ENCODE measurements at places on chromosomes 13 and 19.
A peak's percentile ranks its signal among the peaks of the same experiment; 100 is the strongest.

DNA sequence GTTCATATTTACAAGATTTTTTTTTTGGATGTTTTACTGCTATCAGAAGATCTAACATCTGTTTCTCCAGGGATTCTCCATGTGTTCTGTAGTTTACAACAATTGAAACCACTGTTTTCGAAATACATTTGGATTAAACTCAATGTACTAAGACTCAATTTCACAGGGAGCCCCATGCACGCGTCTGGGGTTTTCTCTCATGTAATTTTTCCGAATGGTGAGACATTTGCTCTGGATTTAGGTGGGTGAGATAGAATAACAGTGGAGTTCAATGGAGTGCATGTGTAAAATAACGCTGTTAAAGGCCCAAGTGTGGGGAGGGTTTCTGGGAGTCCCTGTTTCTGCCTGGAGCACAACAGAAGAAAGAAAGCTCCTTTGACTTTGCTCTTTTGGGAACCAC lies 330.3 kb downstream of the TSHZ3 start:
- DNase-seq, result no peak

- no peak for DNase-seq
Observed at GRCh38 chr19:11061952-11062351, 27.3 kb upstream of the LDLR start.

DNA sequence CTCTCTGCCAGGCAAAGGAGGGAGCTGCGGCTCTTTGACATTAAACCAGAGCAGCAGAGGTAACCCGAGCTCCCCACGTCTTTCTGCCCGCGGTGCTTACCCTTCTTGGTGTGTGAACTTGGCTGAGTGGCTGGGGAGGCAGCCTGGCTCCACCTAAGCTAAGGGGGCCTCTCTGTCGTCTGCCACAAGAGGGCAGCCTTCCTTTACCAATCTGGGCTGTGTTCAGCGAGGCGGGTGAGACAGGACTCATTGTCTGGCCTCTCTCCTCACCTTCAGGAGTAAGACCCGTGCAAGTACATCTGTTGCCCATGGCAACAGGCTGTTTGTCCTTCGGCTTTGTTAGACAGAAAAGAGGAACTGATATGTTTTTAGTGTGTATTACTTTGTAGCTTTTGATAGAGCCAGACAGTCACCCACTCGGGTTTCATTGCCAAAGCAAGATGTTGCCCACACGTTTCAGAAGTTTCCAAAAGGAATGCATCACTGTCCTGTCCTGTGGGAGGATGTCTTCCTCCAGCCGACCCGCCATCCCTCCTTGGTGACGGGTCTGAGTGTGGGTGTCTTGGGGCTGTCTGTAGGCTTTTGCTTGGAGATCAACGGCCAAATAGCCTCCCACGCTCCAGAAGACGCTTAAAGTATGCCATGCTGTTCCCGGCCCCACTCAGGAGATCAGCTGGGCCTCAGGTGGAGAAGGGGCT lies 4.6 kb downstream of the POP4 start:
- DNase-seq, result peak; percentile 83

GRCh38 chr19:51807111-51807701 lies 12.2 kb downstream of the FPR3 start:
- DNase-seq, result no peak

GRCh38 chr13:60351855-60352615 lies 45.0 kb upstream of the TDRD3 start:
- no peak for DNase-seq

GRCh38 chr19:6068711-6069110 lies 41.6 kb downstream of the RFX2 start:
- DNase-seq, result no peak

Data from naive thymus-derived CD4-positive, alpha-beta T cell (primary cell).